Spleen (tissue), 13 donors: ENCODE measurements at places on chromosomes 7 and 10. TPM values are rescaled to one million over a fixed set of nuclear protein-coding genes. Genes with fewer than 3 reads are reported as not detected.

LBX1 gene
- polyA plus RNA-seq: not detected

GCC1 gene
- polyA plus RNA-seq: 3.1 TPM

LAMB1 gene
- 51.4 TPM for polyA plus RNA-seq

PLEKHS1 gene
- polyA plus RNA-seq: 0.07 TPM

SAP25 gene
- polyA plus RNA-seq: 75.6 TPM

ATRNL1 gene
- 0.37 TPM for polyA plus RNA-seq

PNLIP gene
- polyA plus RNA-seq: not detected

OR2A7 gene
- polyA plus RNA-seq: 0.12 TPM

IFIT2 gene
- 11.4 TPM for polyA plus RNA-seq

SCART1 gene
- polyA plus RNA-seq: 0.36 TPM

HABP2 gene
- polyA plus RNA-seq: not detected

IL15RA gene
- 9.9 TPM for polyA plus RNA-seq

IDI2 gene
- polyA plus RNA-seq: not detected

PALD1 gene
- polyA plus RNA-seq: 19.7 TPM

AEBP1 gene
- 71.7 TPM for polyA plus RNA-seq

ERVW-1 gene
- not detected for polyA plus RNA-seq

UTF1 gene
- 0.10 TPM for polyA plus RNA-seq

SKAP2 gene
- 29.9 TPM for polyA plus RNA-seq

CNNM1 gene
- 0.05 TPM for polyA plus RNA-seq
